ENCODE measurements at places on chromosomes 5 and 9. TPM values are rescaled to one million over a fixed set of nuclear protein-coding genes. Genes with fewer than 3 reads are reported as not detected.

- peak; percentile 65 for DNase-seq
These were observed at the start of gene PARP8 for GRCh38 chr5:50666261-50667022. PARP8 (plus strand) TSS chr5:50666637; CDS start chr5:50667096, 459 bp downstream.

Gene RGP1
- polyA plus RNA-seq: 34.6 TPM

Gene C5
- 0.52 TPM for polyA plus RNA-seq

DNA sequence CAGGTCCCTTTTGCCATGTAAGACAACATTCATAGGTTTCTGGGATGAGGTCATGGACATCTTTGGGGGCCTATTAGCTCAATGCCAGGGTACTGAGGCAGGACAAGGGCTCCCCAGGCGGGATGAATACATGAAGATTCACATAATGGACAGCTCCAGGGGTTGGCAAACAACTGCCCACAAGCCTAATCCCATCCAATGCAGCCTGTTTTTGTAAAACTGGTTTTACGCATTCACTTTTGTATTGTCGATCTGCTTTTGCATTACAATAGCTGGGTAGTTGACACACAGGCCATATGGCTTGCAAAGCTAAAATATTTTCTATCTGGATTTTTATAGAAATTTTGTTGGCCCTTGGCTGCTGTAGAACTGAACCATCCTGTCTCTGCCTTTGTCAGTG, 248.5 kb upstream of the PANK3 start:
- no peak for DNase-seq

Gene SLC34A3
- not detected for polyA plus RNA-seq

GRCh38 chr5:153130296-153130695, 360.2 kb upstream of the GRIA1 start:
- no peak for DNase-seq

DNA sequence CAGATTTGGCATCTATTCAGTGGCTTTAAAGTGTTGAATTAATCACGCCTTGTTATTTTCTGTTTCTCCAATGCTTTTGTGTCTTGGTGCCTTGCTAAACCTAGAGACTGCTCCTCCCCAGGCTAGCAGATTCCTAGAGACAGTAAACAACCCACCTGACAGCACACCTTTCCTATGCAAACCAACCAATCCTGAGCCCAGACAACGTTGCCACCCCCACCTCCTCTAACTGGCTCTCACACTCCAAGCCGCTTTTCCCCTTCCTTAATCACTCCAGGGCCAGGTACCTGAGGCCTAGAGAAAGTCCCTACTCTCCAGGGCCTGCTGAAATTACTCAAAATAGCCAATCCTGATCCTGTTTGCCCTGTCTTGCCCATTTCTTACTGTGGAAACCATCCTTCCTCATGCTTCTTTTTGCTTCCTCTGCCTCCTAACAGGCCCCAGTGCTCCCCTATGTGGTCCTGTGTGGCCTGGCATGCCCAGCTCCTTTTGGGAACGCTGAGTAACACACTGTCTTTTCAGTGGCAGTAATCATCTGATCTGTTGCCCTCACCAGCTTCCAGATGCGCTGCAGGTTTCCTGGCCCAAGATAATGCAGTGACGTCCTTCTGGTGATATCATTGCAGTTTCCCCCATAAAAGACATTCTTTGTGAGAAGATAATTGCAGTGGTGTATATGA, 53.4 kb downstream of the GAS1 start:
- no peak for DNase-seq

Gene NTNG2
- 0.03 TPM for polyA plus RNA-seq

- no peak for DNase-seq
These were observed 64.6 kb downstream of the ADAMTS12 start for GRCh38 chr5:33827018-33827707.

DNA sequence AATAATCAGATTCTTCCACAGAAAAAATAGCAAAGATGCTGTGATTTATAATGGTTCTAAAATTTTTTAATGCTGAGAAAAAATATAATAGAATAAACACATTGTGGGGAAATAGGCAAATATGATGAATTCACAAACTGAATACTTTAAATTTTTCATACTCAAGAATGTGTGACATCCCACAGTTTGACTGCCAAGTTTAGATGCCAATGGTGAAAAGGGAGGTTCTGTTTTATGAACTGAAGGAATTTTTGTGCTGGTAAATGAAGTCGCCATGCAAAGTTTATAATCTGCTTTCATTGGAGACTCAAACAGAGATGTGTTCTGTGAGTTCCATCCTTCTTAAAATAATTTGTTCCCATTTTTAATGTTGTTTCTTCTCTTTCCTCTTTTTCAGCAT, 367.5 kb upstream of the ADAMTS16 start:
- no peak for DNase-seq

GRCh38 chr5:59424515-59424914, 469.0 kb downstream of the PDE4D start:
- DNase-seq: no peak

DNA sequence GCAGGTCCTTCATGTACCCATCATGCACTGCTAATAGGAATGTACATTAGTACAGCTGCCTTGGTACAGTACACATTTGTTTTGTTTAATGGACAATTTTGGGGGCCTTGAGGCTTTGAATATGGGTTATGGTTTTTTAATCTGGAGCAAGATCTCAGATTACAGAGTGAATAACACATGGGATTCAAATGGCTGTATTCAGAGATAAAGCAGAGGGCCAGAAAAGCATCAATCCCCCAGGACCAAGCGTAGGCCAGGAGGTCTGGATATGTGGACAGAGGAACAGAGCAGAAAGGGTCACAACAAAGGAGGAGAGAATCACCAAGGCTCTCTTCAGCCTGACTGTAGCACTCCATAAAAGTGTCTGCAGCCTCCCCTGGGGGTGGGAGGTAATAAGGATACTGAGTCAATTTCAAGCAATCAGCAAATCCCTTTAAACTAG, 47.7 kb upstream of the STK32A start:
- DNase-seq: no peak

DNA sequence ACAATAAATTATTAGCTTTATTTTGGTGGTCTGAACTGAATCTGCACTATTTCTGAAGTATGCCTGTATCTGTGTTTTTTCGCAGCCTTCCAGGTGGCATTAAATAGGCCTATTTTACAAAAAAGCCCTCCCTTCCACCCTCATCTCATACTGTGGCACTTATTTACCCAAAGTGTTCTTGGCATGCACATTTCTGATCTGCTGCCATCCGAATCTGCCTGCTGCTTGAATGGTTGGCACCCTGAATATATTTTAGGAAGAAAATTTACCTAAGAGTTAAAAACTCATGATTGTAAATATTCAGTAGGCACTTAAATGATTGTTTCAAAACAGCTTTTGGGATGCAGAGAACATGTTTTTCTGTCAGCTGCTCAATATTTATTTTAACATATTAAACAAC, 150.1 kb downstream of the SLC28A3 start:
- DNase-seq: no peak

GRCh38 chr5:115577741-115578140, 24.5 kb downstream of the TICAM2 start:
- no peak for DNase-seq

Gene LRRC19
- not detected for polyA plus RNA-seq

DNA sequence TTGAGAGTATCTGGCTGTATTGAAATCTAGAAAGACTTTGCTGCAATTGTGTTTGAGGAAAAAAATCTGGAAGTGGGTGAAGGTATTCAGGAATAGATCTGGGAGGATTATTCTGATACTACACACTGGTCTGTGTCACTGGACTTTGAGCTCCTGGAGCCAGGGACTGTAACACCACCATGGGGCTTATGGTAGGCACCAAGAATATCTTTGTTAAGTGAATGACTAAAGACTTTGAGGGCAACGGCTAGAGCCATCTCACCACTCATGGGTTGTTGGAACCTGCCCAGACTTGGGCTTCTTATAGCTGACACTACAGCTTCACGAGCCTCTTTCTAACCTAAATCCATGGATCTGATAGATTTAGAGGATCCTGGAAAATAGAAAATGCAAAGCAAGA, 10.2 kb downstream of the NFX1 start:
- peak; percentile 22 for DNase-seq

DNA sequence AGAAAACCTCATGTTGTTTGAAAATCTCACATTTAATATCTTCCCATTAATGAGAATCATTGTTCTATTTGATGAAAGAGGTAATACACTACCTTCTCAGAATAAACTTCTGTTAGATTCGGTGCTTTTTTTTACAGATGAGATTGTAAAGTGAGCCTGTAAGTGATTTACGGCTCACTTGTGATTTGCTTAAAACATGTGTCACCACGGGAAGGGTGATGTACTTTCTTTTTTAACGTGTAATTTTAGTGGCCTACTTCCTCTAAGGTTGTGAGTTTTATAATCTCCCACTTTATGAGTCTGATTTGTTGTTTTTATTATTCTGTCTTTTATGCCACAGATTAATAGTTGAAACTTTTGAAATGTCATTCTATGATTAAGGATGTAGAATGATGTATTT, 15.9 kb downstream of the ANXA1 start:
- DNase-seq: no peak

GRCh38 chr9:93827545-93828330, 127.4 kb downstream of the BARX1 start:
- peak; percentile 45 for DNase-seq

Gene CEL
- polyA plus RNA-seq: 0.21 TPM

Gene FBXL17
- polyA plus RNA-seq: 6.2 TPM

DNA sequence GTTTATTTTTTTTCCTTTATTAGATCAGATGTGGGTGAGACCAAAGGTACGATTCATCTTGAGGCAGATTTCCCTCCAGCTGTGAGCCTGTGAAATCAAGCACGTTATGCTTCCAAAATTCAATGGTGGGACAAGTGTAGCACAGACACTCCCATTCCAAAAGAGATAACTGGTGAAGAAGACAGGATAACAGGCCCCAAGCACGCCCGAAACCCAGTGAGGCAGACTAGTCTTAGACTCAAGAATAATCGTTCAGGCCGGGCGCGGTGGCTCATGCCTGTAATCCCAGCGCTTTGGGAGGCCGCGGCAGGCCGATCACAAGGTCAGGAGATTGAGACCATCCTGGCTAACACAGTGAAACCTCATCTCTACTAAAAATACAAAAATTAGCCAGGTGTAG, 36.8 kb upstream of the COL5A1 start:
- no peak for DNase-seq

Gene SSNA1
- polyA plus RNA-seq: 142 TPM

Gene CCIN
- polyA plus RNA-seq: 0.04 TPM

Gene NOXA1
- polyA plus RNA-seq: 0.83 TPM

Gene CMBL
- polyA plus RNA-seq: 99.4 TPM

DNA sequence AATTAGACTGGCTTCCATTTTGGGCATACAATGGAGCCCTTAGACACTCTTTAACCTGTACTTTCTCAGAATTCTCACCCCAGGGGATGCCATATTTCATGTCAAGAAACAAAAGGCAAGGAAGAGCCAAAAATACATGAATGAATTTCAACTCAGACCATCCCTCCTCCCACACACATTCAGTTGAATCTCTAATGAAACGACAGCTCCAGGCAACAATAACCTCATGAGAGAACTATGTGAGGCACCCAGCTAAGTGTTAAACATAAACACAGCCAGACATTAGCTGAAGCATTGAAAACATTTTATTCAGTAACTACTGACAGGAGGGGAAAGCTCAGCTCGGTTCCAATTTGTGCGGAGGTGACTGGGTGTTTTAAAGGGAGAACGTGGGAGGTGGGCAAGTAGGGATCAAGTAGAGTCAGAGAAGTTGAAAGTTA, 1359.1 kb upstream of the CDH9 start:
- no peak for DNase-seq

DNA sequence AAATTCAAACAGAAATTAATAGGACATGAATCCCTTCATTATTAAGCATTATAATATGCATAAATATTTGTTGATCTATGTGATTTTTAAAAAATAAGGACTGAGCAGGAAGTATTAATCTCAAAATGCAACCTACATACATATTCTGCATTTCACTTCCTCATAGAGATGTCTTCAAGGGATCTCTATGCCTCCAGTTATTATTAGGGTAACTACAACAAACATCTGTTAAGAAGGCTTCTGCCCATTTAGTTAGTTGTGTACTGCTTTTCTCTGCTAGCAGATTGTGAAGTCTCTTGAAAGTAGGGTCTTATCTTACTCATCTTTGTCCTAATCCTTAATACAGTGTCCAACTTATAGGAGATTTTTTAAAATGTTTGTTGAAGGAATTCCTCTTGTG, 414.1 kb downstream of the ACTL7B start:
- DNase-seq: no peak

DNA sequence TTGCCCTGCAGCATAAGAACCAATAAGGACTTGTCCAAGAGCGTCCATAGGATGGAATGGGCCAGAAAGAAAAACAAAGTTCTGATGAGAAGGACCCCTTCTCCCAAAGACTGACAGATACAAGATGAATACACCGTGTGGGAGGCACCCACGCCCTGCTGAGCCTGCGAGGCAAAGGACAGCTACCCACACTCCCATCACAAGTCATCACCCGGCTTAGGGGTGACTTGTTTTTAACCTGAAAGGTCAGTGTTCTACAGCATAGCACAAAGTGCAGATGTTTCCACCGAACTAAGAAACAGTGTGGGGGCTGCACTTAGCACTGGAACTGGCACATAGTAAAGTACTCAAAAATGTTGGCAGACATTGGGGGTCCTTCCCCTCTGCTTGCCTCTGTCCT, 13.9 kb downstream of the TNIP1 start:
- no peak for DNase-seq

DNA sequence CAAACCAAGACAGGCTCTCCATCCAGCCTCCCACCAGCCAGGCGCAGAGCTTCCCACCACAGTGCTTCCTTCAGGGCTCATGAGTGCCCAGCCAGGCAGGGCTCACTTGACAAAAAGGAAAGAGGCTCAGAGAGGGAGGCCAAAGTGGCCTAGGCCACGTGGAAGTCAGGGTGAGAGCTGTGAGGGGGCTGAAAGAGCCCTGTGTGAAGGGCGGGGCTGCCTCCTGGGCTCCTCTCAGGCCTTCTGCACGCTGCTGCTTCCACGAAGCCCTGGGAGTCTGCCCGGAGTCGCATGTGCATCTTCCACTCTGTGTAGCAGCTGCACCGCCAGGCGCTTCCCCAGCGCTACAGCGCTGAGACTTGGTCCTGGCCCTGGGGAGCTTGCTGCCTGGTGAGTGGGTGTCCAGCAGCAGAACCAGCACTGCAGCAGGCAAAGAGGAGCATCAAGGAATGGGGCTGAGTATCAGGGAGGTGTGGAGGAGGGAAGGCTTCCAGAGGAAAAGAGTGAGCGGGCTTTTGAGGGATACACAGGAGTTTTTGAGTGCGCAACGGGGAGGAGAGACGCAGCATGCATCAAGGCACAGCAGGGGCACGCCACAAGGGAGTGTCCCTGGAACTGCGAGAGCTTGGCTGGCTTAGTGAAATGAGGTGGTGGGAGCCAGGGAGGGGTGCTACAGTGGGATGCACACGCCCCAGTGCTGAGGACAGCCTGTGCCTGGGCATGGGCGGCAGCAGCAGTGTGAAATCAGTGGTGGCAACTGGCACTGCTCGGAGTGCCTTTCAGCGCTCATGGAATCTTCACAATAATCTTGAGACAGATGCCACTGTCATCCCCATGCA, 178.0 kb downstream of the GAPVD1 start:
- no peak for DNase-seq

DNA sequence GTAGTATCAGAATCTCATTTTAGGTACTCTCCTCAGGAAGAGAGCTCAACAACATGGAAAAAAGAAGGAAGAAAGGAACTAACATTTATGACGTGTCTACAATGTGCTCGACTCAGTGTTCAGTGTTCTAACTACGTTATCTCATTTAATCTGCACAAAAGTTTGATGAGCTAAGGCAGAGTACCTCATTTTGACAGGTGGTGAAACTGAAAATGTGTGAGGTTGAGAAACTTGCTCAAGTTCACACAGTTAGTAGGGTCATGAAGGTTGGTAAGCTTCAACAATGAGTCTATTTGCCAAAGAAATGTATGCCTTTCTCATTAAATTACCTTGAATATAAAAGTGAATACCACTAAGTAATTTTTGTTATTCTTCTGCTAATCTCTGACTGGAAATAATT, 165.1 kb downstream of the CAAP1 start:
- DNase-seq: no peak

GRCh38 chr9:135574943-135575342, 13.4 kb downstream of the PAEP start:
- no peak for DNase-seq

Gene PDE6A
- polyA plus RNA-seq: 0.10 TPM
